ENCODE measurements at places on chromosomes 2 and 18.
A peak's percentile ranks its signal among the peaks of the same experiment; 100 is the strongest.

- no peak for DNase-seq
These were observed 301.0 kb upstream of the KLHL29 start for GRCh38 chr2:23083966-23084365.

GRCh38 chr2:202782940-202783558, 88.5 kb downstream of the ICA1L start:
- no peak for DNase-seq

DNA sequence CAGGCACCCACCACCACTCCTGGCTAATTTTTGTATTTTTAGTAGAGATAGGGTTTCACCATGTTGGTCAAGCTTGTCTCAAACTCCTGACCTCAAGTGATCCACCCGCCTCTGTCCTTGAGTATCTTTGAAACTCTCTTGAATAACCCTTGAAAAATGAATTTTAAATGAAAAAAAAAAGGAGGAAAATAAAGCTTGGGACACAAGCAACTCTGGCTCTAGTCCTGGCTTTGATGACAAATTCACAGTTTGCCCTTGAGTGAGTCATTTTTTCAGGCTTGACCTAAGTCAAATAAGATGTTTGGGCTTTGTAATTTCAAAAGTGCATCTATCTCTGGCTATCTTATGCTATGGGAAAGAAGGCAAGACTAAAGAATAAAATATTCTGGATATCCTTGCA, 79.0 kb upstream of the TRIB2 start:
- DNase-seq = no peak

DNA sequence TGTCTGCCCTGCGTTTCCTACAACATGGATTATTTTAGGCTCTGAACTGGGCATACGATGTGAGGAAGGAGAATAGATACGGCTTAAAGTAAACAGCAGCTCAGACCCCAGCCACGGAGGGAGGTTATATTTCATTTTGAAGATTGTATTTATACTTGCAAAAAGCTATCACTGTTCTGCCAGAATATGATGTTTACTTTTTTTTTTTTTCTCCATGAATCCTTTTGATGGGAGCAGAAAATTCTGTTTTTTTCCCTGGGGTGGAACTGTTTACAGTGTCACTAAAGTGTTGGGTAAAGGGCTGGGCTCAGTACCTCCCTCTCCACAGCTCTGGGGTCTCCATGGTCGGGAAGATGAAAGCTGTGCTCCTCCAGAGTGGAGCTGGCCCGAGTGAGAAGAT, 13.1 kb downstream of the PCARE start:
- DNase-seq = no peak

DNA sequence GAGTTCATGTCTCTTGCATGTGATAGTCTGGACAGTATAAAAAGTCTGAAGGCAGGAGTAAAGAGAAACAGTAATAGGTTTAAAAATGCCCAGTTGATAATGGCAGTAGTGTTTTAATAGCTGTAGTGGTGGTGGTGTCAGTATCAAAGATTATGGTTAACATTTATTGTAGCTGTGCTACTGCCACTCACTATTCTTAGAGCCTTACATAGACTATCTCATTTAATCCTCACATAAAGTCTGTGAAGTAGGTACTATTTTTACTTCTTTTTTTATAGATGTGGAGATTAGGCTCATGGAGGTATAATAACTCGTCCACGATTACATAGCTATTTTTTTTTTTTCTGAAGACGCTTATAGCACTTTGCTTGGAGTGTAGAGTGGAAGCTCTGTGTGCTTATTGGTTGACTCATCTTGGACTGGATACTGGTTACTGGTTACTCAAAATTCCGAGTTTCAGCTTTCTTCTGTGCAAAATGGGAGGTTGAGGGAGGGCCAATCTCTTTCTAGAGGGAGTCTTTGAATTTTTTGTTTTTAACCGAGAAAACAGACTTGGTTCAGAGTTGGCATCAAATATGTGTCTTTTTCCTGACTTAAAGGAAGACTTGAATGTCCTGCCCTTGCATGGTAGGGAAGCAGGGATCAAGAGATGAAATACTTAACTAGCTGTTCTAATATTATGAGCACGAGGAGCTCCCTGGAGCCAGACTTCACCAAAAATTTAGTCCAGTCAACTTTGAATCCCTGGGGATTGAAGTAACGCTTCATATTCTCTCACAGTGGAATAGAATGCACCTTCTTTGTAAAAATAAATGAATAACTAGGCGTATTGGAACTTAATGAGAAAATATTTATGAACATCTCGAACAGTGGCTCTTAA, 27.1 kb downstream of the CERS6 start:
- DNase-seq = no peak

- DNase-seq = no peak
These were observed 55.1 kb downstream of the CPS1 start for GRCh38 chr2:210611466-210611865.

GRCh38 chr2:71886241-71886640, 261.4 kb downstream of the CYP26B1 start:
- no peak for DNase-seq

- no peak for DNase-seq
These were observed 162.1 kb downstream of the SH3RF3 start for GRCh38 chr2:109290887-109291643.

- DNase-seq = peak; percentile 49
These were observed 5.2 kb downstream of the CNDP2 start for GRCh38 chr18:74501386-74501785.

DNA sequence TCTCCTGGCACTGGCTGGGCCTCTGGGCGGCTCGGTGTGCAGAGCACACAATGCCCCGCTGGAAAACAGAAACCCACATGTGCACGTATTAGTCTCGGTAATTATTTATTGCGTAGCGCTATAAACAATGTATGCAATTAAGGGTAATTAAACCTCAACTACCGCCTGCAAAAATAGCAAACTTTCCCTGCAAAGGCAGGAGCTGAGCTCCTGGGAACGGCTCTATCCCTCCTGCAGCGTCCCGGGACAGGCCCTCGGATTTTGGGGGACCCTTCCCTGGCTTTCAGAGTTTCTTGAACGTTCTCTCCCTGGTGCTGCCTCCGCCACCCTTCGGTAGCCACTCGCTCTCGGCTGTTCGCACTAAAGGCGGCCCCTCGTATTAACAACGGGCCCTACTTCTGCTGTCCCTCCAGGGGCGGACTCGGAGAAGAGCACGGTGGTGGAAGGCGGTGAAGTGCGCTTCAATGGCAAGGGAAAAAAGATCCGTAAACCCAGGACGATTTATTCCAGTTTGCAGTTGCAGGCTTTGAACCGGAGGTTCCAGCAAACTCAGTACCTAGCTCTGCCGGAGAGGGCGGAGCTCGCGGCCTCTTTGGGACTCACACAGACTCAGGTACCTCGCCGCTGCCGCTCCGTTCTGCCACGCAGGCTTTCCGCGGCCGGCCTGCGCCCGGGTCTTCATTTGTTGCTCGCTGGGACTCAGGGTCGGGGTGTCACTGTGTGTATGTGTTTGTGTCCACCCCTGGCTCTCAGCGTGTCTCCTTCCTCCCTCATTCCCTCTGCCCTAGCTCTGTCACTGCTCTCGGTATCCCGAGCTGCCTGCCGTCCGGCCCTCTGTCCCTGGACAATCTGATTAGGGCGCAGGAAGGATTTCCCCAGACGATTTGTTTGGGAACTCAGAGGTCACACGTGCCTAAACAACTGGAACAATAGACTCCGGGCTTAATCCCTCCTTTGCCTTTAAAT, 1.2 kb downstream of the DLX1 start:
- DNase-seq = no peak

DNA sequence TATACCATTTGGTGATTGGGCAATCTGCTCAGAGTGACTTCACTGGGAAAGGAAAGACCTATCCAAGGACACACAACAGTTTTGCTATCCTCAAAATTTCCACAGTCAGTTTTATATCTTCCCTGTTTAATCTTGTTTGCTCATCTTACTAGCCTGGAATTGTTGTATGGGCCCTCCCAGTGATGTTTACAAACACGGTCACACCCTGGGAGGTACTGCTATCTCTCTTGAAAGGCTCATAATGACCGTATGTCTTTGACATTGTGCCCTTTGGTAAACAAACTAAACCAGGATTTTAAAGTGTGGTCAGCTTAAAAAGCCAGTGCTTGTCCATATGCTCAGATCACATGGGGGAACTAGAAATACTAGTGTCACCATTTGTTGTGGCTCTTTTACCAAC, 277.0 kb downstream of the CDH2 start:
- DNase-seq = no peak

GRCh38 chr2:120343433-120344105, 2.4 kb upstream of the INHBB start:
- DNase-seq = peak; percentile 67

DNA sequence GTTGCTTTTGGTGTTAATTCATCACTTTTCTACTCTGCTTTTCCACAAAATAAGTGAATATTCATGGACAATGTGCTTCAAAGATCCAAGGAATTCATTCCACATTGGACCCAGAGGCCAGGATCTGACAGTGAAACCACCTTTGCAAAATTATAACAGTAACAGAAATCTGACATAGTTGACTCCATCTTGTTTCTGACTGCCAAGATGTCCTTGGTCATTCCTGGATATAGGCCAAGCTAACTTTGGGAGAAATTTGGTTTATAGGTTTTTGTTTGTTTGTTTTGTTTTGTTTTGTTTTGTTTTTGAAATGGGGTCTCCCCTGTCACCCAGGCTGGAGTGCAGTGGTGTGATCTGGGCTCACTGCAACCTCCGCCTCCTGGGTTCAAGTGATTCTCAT, 10.3 kb downstream of the MPPE1 start:
- DNase-seq = no peak

DNA sequence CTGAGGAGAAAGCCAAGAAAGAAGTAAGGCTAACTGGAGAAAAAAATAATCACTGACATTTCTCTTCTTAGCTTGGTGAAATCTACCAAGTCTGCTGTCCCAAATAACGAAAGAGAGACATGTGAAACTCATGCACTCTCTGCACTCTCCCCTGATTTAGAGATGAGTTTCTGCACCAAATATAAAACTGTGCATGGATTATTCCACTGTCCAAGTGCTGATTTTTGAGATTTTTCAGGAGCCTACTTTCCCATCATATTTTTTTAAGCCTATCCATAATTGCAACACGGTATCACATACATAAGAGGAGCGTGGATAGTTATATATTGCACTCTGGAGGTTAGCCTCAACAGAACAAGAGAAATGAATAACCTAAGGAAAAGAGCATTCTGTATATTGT, 10.0 kb upstream of the RIT2 start:
- DNase-seq = no peak

DNA sequence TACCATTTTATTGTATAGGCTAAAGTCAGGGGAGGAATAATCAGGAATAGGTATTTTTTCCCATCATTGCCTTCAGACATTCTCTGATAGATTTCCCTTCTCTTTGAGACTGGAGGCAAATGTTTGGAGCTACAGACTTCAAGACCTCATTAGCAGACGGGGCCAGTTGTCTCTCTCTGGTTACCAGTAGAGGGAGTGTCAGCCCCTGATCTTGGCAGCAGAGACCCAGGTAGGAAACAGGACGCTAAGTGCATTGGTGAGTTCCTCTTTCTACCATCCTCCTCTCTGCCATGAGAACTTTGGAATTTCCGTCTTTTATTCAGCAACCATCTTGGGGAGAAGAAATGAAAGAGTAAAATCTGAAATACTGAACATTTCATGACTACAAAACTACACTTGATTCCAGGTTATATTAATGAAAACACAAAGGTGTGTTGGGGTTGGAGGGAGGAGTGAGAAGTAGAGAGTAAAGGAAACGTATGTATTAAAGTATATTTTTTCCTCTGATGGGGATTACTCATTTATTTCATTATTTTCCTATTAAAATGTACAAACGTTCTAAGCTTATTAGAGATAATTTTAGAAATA, 186.2 kb upstream of the GCFC2 start:
- DNase-seq = peak; percentile 47

- no peak for DNase-seq
These were observed 228.3 kb downstream of the MYCN start for GRCh38 chr2:16168506-16169264.

GRCh38 chr2:106644623-106645022, 157.5 kb downstream of the CD8B2 start:
- no peak for DNase-seq

GRCh38 chr2:56540916-56541315, 357.1 kb downstream of the CCDC85A start:
- DNase-seq = no peak

GRCh38 chr2:19360966-19361321, 2.5 kb upstream of the OSR1 start:
- DNase-seq = no peak

- no peak for DNase-seq
These were observed 118.8 kb downstream of the TTC27 start for GRCh38 chr2:32746669-32747068.

DNA sequence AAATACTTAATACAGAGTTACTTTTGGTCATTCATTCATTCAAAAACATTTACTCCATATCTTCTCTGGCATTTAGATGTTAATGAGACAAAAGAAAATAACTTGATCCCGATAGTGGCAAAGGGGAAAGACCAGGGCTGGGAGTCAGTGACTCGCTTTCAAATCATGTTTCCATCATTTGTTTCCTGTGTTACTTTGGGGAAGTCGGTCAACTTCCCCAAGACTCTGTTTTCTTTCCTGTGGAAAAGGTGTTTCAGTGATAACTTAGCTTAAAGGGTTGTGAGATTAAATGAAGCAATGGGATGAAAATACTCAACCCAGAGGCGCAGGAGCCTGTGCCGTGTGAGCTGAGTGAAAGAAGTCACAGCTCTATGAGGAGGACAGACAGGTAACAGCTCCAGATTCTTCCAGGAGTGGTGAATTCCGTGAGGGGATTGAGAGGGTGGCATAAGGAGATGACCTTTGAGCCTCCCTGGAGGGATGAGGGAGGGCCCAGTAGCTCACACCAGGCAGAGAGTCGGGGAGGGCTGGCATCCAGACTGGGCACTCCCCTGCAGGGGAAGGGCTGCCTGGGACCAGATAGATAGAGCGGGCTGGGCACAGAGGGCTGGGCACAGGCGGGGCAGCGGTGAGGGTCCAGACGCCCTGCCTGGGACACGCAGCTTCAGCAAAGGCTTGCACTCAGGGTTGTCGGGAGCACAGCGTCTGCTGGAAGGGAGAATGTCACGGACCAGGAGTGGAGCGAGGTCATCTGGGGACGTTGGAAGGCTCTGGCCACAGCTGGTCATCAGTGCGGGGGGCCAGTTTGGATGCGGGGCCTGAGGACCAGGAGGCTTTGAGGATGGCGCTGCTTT, 70.1 kb downstream of the TSHZ1 start:
- DNase-seq = peak; percentile 13

DNA sequence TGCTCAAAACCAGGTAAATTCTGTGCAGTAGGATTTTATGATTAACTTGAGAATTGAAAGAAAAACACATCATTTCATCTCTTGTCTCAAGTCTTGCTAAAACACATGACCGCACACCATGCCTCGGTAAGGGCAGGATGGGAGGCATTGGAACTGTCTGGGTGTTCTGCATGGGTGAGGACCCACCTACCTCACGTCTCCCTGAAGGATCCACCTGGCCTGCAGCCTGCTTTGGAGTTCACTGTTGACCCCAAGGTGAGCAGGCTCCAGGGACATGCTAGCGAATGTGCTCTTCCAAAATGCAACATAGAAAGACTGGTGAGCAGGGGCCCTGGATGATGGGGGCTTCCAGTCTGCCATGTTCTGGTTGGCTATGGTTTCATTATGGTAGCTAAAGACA, 131.5 kb downstream of the NCK2 start:
- DNase-seq = no peak
